ENCODE measurements at places on chromosomes 3 and 15.

GRCh38 chr3:78390221-78390620, 1350.3 kb downstream of the ROBO2 start:
- DNase-seq = no peak

DNA sequence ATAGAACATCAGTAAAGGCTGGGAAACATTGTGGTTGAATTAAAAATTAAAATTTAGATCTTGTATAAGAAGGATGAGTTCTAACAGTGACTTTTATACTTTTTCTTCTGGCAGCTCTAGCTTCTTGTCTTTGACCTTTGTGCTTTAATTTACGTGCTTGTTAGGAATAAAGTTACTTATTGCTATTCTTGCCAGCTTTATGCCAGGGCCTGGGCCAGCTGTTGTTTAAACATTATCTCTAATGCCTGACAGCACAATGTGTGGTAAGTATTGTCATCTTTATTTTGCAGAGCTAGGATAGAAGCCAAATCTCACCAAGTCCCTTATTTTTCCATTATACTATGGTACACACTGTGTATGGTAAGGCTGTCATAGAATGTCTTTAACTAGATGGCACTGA, 766.7 kb upstream of the GOLIM4 start:
- no peak for DNase-seq

DNA sequence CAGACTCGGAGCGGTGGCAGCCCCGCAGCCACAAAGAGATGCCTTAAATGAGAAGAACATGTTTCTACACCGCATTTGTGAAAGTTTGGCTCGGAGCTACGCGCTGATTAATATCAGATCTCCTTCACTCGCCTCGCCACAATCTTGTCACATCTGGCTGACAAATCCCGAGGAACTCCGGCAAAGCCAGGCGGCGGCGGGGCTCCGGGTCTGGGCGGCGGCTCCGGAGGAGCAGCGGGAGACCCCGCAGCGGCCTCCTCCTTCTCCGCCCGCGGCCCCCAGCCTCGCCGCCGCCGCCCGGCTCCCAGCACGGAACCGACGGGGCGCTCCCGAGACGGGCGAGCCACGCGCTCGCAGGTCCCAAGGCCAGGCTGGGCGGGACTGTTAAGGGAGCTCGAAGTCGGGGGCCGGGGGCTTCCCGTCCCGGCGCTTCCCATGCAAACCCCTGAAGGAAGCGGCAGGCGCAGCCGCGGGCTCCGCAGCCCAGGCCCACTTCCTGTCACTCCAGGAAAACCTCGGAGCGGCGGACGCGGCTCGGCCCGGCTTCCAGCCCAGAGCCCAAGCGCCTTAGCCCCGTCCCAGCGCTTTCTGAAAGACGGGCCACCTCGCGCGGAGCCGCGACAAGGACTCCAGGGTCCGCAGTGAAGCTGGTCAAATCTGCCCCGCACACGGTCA, 1.2 kb downstream of the BNC1 start:
- no peak for DNase-seq

DNA sequence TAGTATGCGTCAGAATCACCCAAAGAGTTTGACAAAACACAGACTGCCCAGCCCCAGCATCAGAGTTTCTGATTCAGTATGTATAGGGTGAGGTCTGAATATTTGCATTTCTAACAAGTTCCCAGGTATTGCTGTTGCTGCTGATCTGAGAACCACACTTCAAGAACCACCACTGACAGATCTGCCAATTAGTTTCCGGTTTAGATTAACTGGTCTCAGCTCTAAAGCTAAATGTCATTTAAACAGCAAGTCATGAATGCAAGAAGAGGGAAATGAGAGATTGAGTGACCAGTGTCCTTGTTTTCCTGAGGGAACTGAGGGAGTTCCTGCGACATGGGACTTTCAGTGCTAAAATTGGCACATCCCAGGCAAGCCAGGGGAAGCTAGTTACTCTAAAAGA, 305.0 kb downstream of the ZNF385D start:
- no peak for DNase-seq

DNA sequence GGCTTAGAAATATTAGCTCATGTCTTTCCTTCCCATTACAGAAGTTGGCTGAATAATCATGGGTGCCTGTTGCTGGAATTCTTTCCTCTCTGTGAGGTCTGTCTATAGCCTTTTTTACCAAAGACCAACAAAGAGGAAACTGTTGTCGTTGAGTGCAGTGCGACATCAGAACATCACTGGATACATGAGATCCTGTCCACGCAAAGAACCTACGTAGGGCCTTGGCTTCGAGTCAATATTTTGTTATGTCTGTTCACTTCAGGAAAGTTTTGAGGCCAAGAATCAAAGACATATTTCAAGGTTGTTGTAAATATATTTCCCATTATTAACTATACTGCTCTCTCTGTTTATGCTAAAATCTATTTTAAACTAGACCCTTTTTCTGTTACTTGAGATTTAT, 101.5 kb upstream of the IL12A start:
- no peak for DNase-seq

DNA sequence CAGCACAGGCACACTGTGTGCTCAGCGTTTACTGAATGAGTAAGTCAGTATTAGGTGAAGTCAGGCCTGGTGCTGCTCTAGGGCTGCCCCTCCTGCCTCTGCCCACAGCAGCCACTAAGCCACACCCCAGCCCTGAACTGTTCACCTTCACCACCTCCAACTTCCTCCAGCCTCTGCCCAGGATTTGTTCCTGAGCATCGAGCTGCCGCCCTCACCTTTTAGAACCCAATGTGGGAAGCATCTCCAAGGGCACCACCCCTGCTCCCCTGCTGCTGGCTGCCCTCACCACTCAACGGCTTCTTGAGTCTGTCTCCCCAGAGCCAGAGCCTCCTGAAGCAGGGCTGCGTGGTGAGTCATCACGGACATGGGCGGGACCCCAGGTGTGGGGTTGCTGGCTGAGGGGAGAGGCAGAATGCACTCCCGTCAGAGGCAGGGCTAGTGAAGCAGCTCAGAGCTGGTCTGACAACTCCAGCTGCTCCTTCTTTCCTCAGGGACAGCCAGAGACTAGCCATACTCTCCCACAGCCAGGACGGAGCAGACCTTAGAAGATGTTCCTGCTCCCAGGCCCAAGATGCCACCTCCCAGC, 5.8 kb downstream of the HYAL2 start:
- DNase-seq = peak; percentile 57

GRCh38 chr3:160193644-160194192, 31.5 kb upstream of the C3orf80 start:
- no peak for DNase-seq

DNA sequence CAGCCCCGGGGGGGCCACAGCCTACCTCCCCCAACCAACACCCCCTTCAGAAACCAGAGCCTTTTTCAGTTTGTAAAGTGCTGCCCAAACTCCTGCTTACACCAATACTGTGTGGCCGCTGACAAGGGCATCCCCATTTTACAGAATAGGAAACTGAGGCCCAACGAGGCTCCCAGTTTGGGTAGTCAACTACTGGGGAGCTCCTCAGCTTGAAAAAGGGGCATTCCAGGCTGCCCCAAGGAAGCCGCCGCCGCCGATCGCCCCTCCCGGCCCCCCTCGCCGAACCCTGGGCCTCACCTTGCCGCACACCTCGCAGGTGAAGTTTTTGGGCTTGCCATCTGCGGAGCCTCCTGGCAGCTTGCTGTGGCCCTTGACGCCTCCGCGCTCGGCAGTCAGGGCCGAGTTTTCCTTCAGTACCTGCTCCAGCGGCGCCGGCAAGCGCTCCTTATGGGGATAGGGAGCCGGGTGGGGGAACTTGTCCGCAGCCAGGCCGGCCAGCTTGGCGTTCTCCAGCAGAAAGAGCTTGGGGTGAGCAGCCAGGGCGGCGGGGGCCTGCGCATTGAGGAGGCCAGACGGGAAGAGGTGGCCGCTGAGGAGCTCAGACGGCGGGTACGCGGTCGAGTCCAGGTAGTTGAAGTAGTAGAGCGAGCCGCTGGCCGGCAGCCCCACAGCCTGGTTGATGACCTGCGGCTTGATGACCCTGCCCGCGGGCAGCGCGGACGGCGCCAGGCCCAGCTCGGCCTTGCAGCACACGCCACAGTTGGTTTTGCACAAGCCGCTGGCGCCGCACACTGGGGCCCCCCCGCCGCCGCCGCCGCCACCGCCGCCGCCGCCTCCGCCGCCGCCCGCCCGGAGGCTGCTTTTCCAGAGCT, 1.4 kb downstream of the FEZF2 start:
- no peak for DNase-seq

GRCh38 chr3:5644773-5645670, 457.5 kb downstream of the EDEM1 start:
- no peak for DNase-seq

GRCh38 chr15:93126148-93126547, 37.1 kb upstream of the RGMA start:
- no peak for DNase-seq

DNA sequence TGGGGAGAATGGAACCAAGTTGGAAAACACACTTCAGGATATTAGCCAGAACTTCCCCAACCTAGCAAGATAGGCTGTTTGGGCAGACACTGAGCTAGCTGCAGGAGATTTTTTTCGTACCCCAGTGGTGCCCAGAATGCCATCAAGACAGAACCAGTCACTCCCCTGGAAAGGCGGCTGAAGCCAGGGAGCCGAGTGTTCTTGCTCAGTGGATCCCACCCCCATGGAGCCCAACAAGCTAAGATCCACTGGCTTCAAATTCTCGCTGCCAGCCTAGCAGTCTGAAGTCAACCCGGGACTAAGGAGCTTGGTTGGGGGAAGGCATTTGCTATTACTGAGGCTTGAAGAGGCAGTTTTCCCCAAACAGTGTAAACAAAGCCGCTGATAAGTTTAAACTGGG, 152.4 kb downstream of the MBNL1 start:
- no peak for DNase-seq

- DNase-seq = no peak
These were observed 8.6 kb upstream of the RPL29 start for GRCh38 chr3:52004163-52004787.

DNA sequence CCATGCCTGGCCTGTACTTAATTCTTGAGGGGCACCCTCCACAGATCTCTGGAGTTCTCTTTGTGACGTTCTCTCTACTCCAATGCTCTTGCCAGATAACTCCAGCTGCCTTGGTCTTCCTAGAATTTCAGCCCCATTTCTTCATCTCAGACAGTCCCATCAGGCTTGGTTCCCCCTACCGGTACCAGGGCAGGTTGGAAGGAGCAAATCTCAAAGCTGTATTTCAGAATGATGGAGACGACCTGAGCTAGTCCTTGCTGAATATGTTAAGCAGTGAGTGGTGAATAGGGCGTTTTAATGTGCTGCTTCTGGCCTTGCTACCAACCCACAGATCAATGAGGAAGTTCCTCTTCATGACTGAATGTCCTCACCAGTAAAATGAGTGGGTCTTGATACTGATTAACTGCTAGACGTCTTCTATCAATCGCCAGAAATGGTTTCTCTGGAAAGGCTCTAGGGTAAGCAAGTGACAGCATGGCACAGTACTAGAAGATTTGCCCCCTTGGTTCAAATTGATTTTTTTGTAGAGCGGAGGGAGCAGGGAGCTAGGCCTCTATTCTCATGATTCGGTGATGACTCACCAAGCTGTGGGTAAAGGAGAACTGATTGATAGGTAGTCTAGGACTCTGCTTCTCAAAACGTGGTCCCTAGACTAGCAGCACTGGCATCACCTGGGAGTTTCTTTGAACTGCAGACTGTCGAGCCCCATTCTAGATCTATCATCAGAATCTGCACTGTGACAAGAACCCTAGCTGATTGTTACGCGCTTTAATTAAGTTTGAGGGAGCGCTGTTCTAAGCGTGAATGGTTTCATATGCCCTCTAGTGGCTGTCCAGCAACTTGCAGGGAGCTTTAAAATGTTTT, 67.8 kb downstream of the UBP1 start:
- DNase-seq = no peak

DNA sequence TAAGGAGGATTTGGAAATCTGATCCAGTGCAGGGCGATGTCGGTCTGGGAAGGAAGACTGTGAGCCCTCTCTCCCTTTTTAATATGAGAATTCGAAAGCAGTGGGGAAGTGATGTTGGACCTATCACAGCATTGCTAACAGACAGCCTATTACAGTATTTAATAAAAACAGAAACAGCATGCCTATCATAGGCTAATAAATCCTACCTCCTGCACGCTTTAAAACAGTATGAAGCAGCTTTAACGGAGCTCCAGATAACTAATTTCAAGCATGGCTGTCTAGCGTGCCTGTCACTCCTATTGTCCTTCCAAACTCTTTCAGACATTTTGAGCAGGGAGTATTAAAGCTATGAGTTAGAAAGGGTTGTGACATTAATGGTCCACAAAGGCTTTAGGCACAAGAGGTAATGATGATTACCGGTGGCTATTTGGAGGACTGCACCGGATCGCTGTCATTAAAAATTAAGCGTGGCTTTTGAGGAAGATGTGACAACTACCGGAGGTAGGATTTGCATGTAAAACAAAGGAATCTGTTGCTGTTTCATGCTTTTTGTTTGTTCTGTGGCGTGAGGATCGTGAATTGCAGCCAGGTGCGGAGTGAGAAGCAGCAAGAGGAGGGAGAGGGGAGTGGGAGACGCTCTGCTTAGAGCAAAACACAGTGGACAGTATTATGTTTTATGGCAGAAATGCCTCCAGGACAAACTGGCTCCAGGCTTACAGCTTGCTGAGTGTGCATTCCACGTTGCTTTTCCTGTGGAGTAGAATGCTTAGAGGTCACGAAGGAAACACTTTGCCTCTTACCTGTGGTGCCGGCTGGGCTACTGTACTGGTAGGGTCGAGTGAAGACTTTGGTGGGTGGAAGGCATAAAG, at the start of gene KCNMB2:
KCNMB2 (plus strand) TSS at position 226 of the 869 bp plus-strand sequence.
- DNase-seq = no peak

DNA sequence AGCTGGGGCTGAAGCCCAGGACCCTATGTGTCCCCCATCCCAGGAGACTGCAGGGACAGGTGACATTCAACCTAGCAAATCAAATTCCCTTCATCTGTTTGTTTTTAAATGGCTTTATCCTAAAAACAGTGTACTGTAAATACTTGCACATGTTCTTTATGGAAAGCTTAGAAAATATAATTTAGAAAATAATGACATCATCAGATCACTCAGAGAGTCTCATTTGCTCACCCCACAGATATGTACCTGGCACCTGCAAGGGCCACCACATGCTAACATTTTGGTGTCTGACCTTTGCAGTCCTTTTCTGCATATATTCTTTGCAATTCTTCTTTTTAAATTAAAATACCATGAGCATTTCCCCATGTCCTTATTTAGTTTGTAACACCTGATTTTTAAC, 58.6 kb upstream of the FGD5 start:
- DNase-seq = no peak

DNA sequence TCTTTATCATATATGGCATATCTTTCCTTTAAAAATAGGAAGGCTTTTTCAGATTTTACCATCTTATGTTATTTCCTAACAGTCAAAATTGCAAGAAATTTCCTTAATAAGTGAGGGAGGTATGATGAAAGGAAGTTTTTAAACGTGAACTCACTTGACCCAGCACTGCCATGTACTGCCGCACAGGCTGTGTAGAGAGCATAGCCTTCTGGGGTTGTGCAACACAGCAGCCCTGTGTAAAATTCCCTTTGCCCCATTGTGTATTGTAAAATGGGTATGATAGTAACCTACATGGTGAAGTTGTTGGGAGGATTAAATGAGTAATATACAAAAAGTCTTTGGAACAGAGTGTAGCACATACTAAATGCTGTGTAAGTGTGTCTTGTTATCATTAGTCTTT, 78.6 kb downstream of the PEX5L start:
- no peak for DNase-seq

All from activated T-helper 1 cell treated with anti-CD3 and anti-CD28 coated beads, Interleukin-2, amount 50 U/mL, for 16 hours (primary cell).